ENCODE measurements at places on chromosomes 7 and 10.

GRCh38 chr7:139567647-139568345, 44.3 kb downstream of the CLEC2L start:
- DNase-seq = no peak

- DNase-seq = no peak
These were observed at the start of gene CDC14C for GRCh38 chr7:48924433-48924832. CDC14C (plus strand) TSS chr7:48924547; CDS start chr7:48924673, 126 bp downstream.

- DNase-seq = no peak
These were observed 126.4 kb upstream of the RSU1 start for GRCh38 chr10:16943295-16944285.

- DNase-seq = no peak
These were observed 292.0 kb downstream of the PHTF2 start for GRCh38 chr7:78090616-78091015.

- no peak for DNase-seq
These were observed 136.1 kb upstream of the TNRC18 start for GRCh38 chr7:5559576-5560240.

DNA sequence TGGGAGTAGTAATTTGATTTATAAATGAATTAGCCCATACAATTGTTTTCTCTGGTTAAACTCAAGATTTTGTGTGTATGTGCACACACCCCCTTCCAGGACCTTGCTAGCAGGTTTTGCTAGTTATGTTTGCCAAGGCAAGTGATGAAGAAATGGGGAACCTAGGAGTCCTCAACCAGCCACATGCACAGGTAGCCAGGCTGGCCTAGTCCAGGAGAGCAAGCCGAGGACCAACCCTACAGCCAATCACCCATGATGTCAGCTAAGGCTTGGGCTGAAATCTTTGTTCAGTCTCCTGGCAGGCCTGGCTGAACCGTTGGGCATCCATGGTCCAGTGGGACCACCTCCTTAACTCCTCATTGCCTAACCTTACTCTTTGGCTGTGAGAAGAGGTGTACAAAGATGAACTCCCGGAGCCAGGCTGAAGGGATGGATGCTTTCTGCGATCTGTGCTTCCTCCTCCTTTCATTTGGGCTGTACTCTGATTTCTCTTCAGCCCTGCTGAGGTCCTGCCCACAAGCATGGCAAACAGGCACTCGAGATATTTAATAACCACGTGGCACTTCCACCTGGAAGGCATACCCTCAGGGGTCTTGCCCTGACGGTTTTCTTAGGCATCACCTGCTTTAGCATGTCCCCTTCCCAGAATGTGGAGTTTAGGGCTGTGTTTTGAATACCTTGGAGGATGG, 22.1 kb downstream of the HNRNPA2B1 start:
- DNase-seq = no peak

GRCh38 chr7:7099584-7100014, 82.7 kb upstream of the C1GALT1 start:
- no peak for DNase-seq

DNA sequence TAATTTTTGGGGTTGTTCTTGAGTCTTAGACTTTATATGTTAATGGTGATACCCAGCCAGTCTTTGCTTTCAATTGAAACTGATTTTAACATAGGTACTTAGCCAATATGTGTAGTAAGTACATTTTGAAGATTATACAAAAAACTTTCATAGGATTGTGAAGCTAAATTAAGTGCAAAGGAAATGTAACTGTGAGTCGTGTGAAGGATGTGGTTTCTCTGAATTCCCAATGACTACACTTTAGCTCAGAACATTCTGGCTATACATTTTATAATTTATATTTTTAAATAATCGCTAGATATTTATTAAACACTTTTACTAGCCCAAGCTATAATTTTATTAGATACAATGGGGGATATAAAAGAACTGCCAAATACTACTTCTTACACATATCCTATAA, 359.3 kb downstream of the PCLO start:
- no peak for DNase-seq

DNA sequence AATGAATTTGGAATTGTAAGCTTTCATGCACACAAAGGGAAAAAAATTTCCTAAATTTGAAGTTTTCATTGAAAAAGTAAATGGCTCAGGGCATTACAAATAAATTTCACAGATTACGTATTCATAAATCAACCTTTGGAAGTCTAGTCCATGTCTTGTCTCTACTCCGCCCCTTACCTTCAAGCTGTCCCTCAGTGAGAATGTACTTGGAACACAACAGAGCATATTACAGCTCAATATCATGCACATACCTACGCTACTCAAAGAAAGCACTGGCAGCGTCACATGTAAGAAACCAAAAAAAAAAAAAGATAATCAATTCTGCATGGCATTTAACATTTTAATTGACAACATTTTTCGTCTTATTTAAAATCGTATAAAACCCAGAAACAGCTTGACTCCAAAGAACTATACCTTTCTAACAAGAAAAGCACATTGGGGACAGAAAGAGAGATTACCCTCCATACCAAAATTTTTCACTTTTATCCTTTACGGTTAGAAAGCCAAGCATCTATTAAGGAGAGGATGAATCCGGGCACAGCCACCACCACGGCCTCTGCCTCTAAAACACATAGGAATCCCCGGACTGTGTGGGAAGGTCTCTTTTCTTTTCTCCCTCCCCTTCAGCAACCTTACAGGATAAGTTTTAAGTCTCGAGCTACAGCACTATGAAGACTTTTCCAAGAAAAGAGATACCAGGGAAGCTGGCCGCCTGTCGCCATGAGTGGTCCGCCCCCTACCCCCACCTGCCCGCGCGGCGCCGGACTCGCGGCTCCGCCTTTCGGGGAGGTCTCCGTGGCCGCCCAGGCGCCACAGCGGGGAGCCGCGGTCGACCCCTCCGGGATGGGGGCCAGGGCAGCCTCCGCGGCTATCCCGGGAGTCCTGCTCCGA, 1.1 kb downstream of the JMJD1C start:
- DNase-seq = no peak

GRCh38 chr10:128173386-128173785, 47.2 kb upstream of the MKI67 start:
- DNase-seq = no peak

- DNase-seq = no peak
These were observed 755.4 kb downstream of the KCNMA1 start for GRCh38 chr10:76882245-76882644.

GRCh38 chr7:156607332-156608172, 33.0 kb upstream of the RNF32 start:
- no peak for DNase-seq

DNA sequence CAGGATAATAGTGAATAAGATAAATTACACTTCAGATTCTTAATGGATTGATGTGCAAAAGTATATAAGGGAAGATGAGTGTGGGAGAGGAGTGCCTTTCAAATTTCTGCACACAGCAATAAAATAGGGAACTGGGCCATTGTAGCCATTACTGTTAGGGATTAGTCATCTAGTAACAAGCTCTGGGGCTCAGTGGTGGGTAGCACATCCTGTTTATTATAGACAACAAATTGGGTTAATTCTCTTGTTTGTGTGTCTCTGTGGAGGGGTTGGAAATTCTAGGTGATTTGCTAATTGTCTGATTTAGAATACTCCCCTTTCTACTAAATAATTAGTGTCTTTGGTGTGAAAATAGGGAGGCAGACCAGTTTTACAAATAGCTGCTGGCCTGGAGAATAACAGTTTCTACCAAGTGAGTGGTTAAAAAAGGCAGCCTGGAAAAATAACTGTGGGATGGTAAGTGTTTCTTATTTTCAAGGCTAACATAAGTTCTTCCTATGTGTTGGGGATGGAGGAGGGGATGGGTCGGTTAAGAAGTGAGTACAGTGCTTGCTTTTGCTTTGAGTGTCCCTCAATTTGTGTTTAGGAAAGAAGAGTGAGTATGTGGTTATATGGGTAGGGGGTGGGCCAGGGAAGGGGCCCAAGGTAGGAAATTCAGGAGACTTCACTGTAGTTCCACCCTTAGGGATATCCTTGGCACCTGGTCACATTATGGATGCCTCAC, 43.3 kb upstream of the TMEM248 start:
- no peak for DNase-seq

DNA sequence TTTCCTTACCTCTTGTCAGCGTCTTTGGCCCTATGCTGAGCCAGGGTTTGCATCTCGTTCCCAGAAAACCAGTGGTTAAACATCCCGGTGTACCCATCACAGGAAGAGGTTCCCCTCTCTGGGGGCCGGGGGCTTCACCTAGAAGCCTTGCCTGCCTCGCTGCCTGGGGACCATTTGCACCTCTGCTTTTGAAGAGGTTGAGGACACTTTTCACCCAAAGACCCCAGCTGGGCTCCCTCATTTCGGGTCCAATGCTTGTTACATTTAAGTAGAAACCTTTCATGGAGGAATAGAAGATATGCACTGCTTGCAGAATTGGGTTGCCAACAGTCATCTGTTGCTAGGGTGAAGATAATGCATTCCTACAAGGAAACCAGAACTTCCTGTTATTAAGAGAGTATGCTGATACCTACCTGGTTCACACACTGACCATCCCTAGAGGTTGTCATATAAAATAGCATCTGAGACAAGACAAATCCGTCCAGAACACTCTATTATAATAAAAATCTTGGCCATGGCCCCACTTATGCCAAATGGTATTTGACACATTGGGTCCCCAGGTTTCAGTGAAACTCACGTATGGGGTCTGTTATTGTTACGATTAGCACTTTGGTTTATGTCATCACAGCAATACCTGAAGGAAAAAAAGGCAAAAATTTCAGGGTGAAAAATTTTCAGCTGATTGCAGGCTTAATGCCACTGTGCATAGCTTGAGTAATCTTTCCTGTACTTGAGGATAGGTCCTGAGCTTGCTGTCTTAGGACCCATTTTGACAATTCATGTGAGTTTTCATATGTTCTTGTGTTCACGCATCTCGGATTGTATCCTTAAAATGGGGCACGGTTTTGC, 917 bp downstream of the ZNF365 start:
- DNase-seq = no peak

DNA sequence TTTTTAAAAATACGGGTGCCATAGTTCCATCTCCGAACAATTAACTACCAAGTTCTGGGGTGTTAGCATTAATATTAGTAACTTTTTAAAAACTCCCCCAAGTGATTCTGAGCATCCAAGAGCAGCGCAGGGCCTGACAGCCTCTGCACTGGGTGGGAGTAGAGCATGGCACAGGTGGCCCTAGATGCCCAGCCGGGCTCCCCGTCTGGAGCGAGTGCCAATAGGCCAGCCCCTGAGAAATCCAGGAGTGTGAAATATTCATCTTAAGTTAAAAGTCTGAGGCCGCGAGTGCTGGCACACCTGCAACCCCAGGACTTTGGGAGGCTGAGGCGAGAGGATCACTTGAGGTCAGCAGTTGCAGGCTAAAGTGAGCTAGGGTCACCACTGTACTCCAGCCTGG, 16.2 kb downstream of the FAM107B start:
- DNase-seq = no peak

DNA sequence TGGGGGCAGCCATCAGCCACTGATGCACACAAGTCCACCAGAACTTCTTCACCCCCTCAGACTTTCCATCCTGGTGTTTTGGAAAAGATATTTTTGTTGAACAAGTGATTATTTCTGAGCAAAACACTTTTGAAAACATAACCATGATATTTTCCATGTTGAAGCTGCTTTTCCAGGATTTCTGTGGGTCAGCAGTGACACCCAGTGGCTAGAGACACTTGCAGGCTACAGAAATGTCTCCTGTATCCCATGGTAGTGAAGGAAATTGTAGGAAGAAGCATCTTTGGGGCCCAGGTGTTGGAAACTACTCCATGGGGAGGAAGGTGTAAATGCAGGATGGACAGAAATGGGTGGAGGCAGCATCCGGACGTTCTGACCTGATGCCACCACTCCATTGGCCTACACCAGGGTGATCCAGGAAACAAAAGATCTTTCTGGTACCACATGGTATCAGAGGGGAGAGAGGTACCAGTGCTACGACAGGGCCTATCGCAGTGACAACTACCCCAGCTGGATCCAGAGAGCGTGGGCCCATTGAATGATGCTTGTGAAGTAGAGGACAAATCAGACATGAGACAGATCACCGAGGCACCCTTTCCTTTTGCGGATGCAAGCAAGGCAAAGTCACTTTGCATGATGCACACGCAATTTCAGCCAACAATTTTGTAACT, 111.7 kb upstream of the COBL start:
- no peak for DNase-seq

DNA sequence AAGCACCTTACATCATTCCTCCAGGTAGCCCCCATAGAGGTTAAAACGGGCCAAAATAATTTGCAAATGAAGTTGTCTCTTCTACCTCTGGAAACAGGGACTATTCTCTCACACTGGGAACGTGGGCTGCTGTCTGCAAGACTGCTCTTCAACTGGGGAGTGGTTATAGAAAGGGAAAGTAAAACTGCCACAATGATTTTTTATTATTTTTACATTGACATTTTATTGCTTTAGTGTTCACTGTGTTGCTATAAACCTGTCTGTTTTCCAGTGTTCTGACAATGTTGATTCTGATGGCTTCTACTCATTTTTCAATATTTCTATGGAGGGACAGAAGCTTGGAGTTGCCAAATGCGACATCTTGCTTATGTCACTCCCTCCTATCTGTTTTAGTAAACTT, 115.1 kb upstream of the ANTXRL start:
- no peak for DNase-seq

- DNase-seq = peak; percentile 48
These were observed 95.5 kb downstream of the CTBP2 start for GRCh38 chr10:125064681-125065492.

- DNase-seq = no peak
These were observed 62.6 kb downstream of the DOCK4 start for GRCh38 chr7:112143582-112143981.

- no peak for DNase-seq
These were observed 217.8 kb upstream of the SEMA3A start for GRCh38 chr7:84412161-84412969.

GRCh38 chr10:123559823-123560092, 106.4 kb upstream of the GPR26 start:
- no peak for DNase-seq

DNA sequence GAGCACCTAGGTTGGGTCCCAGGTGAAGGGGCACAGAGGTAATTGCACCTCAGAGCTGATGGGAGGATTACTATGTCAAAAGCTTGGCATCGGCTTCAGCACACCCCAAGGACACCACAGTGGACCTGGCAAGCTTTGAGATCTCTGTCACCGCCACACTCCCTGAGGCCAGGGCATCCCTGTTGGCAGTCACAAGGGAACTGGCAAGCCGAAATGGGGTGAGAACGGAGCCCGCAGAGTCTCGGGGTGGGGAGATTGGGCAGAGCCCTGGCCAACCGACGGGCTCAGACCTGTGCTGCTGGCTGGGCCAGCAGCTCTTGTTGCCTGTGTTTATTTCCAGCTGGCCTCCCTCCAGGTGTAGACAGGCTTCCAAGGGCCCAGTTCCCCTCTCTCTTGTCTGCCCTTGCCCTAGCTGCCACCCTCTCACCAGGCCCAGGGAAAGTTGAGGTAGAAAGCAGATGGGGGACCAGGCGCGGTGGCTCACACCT, 2.5 kb downstream of the HSPB1 start:
- no peak for DNase-seq

DNA sequence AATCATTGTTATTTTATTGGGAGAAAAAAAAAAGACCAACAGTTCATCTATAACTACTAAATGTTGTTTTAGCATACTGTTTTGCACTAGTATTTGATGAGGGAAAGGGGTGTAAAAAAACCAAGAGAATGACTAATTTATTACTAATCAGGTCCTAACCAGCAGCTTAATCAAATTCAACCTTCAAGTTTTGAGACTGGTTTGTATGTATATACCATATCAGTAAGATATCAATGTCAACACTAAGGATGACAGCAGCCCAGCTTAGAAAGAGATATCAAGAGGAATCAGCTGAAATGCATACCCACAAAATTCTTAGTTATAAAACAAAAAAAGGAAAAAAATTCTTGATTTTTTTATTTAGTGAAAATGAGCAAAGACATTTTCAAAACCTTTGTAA, 122.6 kb downstream of the KMT2C start:
- DNase-seq = no peak

GRCh38 chr7:157250605-157251228, 86.1 kb upstream of the DNAJB6 start:
- peak; percentile 12 for DNase-seq

GRCh38 chr7:125061776-125062397, 132.3 kb upstream of the POT1 start:
- DNase-seq = no peak

All from NK-92 treated with Interleukin-12 subunit alpha and Interleukin-12 subunit beta, amount 100 ng/mL, for 24 hours (cell line).